ENCODE measurements at places on chromosomes 3 and 15.

- no peak for ATAC-seq
Observed at GRCh38 chr3:119309591-119309990, 15.4 kb downstream of the ARHGAP31 start.

DNA sequence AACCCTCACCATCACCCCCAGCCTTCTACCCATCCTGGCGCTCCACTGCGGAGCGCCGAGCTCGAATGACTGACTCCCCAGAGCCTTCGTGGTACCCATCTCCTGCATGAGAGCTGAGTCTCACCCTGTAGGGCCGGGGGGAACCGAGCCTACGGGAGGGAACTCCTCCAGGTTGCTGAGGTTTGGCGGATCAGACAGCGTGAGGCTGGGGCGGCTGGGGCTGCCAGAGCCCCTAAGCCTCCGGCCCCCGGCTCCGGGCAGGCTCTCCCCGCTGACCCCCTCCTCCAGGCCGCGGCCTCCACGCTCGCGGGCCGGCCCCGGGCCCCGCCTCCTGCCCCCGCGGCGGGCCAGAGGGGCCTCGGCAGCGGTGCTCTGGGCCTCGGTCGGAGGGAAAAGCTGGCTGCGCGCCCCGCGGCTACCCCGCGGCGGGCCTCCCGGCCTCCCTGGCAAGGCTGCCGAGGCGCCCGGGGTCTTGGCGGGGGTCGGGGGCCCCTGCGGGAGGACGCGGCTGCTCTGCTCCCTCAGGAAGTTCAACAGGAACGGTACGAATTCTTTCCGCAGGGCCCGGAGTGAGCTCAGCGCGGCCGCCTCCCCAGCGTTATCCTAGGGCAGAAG, 643 bp downstream of the CDAN1 start:
- ATAC-seq, result peak; percentile 17

DNA sequence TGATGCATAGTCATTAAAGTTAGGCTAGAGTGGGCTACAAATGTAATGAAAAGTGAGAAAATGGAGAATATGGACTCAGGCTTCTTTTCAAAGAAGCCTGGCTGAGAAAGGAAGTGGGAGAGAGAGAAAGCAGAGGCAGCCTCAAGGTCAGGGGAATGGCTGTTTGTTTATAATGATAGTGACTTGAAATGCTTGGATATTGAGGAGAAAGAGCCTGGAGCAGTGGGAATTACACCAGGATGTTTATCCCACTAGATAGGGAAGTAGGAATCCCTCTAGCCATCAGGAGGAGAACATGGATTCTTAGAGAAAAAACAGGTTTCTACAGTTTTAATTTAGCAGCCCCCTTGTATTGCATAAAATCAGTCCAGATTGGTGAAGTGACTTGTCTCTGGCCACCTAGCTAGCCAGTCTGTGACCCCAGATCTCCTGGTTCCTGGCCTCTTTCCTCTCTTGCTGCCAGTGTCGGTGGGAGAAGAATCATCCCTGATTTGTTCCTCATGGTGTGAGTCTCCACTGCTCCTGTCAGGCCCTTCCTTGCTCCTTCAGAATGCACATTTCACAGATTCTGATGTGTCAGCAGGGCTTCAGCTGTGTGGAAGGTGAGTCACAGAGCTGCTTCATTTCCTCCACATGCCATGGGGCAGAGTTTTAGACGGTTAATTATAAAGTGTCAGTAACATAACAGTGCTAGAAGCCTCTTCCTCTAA, 32.9 kb downstream of the SEMA6D start:
- no peak for ATAC-seq

- no peak for ATAC-seq
Observed at GRCh38 chr3:117989982-117990381, 1044.7 kb downstream of the IGSF11 start.

GRCh38 chr3:52503788-52504424, 8.8 kb downstream of the STAB1 start:
- no peak for ATAC-seq

DNA sequence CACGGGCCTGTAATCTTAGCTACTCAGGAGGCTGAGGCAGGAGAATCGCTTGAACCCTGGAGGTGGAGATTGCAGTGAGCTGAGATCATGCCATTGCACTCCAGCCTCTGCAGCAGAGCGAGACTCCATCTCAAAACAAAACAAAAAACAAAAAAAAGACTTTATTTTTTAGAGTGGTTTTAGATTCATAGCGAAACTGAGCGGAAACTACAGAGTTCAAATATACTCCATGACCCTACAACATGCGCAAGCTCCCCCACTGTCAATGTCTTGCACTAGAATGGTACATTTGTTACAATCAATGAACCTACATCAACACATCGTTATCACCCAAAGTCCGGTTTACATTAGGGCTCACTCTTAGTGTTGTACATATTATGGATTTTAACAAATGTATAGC, 2.2 kb upstream of the CRTAP start:
- ATAC-seq, result peak; percentile 46

- ATAC-seq, result no peak
Observed at GRCh38 chr3:11385891-11386290, 113.7 kb downstream of the ATG7 start.

DNA sequence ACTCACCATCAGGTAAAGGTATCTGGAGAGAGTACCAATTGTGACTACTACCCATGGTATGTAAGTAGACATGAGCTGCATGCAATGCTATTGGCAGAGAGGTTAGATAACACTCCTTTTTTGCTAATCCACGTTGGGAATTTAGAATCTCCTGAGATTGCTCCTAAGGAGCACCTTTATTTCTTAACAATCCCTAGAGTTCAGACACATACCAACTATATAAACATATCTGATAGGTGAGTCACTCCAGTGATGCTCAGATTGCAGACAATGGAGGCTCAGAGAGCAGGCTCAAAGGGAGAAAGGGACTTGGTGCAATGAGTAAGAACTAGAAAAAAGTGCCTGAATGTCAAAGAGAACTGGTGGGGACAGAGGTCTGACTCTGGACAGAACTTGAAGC, 47.0 kb upstream of the LRRFIP2 start:
- ATAC-seq, result peak; percentile 42

DNA sequence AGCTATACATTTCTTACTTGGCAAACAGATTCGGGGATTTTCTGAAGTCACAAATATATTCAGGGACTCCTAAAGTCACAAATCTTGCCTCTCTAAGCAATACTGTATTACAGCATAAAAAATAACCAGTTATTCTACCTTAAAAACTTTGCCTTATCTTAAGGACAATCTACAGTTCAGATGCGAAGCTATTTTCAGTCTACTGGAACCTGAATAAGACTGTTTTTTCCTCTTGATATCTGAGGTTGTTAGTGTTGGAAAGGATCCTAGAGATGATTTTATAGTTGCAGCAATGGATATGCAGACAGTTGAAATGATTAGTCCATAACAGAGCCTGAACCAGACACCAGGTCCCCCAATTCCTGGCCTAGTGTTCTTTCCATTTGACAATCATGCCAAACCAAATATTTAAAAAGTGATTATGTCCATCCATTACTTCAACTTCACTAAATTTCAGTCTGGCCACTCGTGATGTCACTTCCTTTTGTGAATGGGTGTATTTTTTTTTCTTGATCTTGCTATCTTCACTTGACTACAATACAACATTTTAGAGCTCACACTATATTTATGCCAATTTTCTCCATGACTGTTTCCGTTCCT, 1.8 kb downstream of the HDGFL3 start:
- ATAC-seq, result no peak

DNA sequence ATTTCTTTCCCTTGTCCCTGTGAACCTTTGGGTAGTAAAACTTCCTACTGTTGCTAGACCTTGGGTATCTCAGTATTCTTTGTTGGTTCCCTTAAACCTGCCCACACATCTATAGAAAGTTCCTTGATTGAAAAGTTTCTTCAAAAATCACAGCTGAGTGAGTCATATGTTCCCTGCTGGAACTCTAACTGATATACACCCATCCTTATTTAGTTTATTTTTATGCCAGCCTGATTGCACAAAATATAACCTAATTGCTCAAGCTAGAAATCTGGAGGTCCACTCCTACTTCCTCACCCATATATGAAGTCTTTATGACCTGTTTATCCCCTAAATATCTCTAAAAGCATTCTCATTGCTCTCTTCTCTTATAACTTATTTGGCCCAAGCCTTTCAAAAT, 13.7 kb upstream of the GJD2 start:
- no peak for ATAC-seq

GRCh38 chr3:164224126-164224525, 854.2 kb downstream of the SI start:
- no peak for ATAC-seq

- ATAC-seq, result no peak
Observed at GRCh38 chr15:69730281-69731080, 277.9 kb downstream of the RPLP1 start.

DNA sequence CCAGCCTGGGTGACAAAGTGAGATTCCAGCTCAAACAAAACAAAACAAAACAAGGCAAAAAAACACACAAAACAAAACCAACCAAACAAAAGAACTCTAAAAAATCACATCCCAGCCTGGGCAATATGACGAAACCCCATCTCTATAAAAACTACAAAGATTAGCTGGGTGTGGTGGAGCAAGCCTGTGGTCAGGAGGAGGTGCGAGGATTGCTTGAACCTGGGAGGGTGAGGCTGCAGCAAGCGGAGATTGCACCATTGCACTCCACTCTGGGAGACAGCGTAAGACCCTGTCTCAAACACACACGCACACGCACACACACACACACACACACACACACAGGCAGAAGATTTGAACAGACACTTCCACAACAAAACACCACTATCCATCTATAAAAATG, 99.6 kb downstream of the SHQ1 start:
- no peak for ATAC-seq
